Stimulated activated CD4-positive, alpha-beta T cell treated with anti-CD3 and anti-CD28 coated beads, Interleukin-4, amount 100 ng/mL, for 1 hour (primary cell): ENCODE measurements at places on chromosomes 12 and 14.

DNA sequence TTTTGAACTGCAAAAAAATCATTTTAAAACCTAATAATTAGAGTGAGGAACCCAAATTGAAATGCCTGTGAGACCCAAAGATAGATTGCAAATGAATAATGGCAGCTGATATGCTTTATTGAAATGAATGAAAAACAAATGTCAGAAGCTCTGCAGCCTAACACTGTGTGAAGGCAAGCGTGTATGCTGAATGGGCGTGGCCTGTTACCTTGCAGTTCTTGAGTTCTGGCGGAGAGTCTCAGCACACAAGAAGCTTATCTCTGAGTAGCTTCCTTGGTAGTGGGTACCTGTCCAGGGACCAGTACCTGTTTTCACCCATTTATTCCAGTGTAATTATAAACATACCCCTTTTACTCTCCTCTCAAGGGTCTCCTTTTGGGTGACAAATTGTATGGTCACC lies 341.2 kb downstream of the NPAS3 start:
- no peak for DNase-seq

DNA sequence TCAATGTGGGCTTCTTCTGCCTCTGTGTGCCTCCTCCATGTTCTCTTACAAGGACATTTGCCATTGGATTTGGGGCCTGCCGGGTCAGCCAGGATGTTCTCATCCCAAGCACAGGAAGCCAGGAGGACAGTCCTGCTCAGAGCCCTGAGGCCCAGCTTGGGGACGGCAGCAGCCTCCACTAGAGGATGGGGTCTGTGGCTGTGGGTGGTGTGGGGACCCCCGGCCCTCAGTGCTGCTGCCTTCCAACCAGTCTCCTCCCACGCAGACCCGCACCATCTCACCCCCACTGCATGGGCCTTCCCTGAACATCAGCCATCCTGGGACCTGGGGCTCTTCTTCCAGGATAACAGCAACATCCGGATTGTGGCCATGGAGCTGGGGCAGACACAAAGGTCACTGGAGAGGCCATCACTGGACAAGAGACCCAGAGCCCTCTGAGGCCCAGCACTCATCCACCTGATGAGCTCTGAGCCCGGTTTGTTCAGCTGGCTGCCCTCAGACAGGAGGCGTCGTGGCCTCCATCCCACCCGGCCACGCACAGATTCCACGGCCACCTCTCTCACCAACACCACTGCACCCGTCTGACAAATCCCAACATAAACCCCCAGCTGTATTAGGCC lies 56.5 kb upstream of the C14orf180 start:
- no peak for DNase-seq

DNA sequence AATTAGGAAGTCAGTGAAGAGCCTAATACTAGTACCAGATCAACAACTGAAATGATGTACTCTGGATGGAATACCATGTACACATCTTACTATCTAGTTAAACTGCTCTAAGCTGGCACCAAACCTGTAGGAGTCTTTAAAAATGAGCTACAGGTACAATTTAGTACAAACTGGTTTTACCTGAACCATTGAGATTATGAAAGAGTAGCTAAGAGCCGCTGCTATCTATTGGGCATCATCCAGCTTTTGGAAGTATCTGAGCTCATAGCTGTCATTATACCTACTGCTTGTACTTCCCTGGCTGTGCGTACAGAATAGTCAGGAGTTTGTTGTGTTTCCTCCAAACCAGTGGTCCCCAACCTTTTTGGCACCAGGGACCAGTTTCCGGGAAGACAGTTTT lies 12.4 kb downstream of the TBC1D30 start:
- DNase-seq = no peak

GRCh38 chr14:96039633-96040311 lies 610 bp downstream of the C14orf132 start:
- peak; percentile 18 for DNase-seq

DNA sequence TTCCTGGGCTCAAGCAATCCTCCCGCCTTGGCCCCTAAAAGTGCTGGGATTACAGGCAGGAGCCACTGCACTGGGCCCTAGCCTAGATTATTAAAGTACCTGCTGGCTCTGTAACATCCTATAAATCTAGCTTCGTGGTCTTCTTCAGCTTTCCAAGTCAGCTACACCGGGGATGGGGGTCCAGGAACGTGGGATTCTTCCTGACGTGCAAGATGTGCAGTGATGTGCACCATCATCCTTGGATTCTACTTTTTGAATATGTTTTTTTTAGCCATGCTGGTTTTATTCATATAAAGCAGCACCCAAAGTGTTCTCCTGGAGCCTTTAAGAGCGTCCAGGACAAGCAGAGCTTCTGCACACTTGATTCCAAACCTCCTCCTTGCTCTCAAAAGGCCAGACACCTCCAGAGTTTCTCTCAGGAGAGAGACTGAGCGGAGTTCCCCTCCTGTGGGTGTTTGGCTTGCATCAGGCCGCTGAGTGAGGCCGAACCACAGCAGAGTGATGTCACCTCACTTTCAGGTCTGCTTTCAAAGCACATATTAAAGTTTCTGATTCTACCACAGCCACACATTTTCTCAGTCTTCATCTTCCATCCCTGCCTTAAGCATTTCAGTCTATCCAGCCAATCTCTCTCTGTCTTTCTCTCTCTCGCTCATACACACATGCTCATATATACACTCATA lies 33.4 kb downstream of the VCPKMT start:
- DNase-seq = peak; percentile 77
